ENCODE measurements at places on chromosomes 11 and 22. TPM values are rescaled to one million over a fixed set of nuclear protein-coding genes. Genes with fewer than 3 reads are reported as not detected.

DNAJB7 gene
- total RNA-seq: not detected

MIOX gene
- total RNA-seq: not detected

FGF4 gene
- not detected for total RNA-seq

ACTN3 gene
- 0.10 TPM for total RNA-seq

TYR gene
- not detected for total RNA-seq

P4HA3 gene
- 1.0 TPM for total RNA-seq

CCDC87 gene
- total RNA-seq: not detected

ARHGAP8 gene
- 8.2 TPM for total RNA-seq

DNA sequence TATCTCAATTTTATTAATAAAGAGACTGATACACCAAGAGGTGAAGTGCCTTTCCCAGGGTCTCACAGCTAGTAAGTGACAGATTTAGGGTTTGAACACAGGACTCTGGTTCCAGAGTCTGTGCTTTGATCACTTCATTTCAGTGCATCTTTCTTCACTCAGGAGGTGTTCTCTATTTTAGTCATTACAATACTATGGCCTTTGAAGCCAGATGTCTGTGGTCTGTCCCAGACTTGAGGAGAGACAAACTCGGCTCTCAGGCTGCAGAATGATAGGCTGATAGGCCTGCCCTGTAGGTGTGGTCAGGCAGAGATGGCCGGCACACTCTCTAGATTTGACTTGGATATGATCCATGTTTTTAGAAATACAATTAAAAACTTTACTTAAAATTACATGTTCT is 478.5 kb upstream of the CCDC90B start:
- no peak for DNase-seq

- no peak for DNase-seq
Measured at GRCh38 chr11:58927393-58928106, 11.7 kb upstream of the GLYATL1 start.

DNA sequence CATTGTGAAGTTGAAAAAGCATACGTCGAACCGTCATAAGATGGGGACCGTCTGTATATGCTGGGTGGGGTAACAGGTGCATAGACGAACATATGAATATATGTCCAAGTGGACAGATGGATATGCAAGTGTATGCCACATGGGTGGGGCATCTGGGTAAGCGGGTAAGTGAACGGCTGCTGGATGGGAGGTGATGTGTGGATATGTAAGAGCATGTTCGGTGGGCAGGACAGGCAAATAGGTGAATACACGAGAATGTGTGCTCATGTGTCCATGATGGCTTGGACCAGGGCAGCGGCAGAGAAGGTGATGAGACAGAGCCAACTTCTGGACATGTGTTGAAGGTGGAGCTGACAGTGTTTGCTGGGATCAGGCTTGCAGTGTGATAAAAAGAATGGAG is 12.0 kb downstream of the IFITM10 start:
- peak; percentile 62 for DNase-seq

GRCh38 chr22:19811811-19812771 is 42.6 kb downstream of the GNB1L start:
- DNase-seq: peak; percentile 77

DNA sequence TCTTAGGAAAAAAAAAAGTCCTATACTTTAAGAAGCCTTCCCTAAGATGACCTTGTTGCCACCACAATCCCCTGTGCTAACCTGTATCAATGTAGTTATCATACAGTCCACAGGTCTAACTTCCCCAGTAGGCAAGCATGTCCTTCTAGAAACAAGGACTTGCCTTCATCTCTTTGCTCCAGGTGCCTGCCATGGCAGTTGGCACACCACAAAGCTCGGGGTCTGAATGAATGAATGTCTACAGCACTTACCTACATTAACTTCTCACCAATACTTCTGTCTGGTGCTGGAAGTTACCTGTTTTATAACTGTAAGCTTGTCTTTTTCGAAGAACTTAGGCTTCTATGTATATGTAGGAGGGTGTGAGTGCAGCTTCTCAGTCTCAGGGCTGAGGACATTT is 23.4 kb downstream of the CLPB start:
- DNase-seq: no peak

DNA sequence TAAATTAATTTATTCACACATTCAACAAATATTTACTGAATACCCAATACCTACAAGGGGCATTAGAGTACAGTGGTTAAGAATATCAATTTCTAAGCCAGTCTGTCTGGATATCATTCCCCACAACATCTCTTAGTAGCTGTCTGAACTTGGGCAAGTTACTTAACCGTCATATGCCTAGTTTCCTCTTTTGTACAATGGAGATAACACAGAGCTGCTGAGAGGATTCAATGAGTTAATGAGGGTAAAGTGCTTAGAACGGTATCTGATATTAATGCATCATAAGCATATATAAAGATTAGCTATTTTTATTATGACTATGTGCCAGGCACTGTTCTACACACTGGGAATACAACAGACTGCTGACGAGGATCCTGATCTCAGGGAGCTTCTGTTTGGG is 116.4 kb downstream of the APOL5 start:
- no peak for DNase-seq

- DNase-seq: no peak
Measured at GRCh38 chr11:32962016-32962415, 53.7 kb upstream of the DEPDC7 start.

DNA sequence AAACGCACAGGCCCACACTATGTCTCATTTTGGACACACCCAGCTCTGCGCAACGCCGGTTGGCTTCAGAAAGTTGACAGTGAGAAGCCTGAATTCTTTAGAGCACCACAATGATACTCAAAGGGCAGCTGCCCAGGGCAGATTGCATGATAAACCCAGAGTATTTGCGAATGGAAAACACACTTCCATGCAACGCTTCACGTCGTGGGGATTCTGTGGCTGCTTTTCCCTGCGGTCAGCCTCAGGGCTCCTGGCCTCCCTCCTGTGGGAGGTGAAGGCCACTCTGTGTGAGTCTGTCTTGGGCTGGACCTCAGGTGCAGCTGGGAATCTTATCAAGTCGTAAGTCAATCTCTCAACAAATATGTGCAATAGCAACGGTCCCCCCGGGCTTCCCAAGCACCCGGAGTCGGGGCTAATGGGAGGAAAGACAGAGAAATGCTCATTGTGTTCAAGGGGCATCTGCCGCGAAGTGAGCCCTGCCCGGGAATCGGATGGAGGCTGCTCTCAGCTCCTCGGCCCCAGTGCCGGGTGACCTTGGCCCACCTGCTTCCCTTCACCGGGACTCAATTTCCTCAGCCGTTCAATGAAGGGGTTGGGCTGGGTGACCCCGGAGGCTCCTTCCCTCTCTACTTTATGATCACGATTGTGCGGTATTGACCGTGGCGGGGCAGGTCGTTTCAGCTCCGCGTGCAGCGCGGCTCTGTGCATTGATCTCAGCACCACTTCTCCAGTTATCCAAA is 623.6 kb downstream of the BRD1 start:
- DNase-seq: peak; percentile 83

DNA sequence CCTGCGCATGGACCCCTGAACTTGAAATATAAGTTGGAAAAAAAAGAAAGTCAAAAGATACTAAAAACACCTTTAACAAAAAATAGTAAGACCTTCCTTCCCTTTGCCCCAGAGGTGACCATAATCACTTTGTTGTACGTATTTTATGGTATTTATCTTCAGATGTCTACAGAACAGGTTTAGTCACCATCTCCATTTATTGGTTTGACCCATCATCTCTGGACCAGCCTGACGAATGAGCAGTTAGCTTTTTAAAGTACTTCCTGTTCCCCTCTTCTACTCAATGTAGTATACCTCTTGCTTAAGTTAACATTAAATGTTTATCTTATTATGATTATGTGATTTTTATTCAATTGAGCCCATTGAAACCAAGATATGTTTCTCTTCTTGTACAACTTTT is 64.7 kb upstream of the CREB3L1 start:
- no peak for DNase-seq

DNA sequence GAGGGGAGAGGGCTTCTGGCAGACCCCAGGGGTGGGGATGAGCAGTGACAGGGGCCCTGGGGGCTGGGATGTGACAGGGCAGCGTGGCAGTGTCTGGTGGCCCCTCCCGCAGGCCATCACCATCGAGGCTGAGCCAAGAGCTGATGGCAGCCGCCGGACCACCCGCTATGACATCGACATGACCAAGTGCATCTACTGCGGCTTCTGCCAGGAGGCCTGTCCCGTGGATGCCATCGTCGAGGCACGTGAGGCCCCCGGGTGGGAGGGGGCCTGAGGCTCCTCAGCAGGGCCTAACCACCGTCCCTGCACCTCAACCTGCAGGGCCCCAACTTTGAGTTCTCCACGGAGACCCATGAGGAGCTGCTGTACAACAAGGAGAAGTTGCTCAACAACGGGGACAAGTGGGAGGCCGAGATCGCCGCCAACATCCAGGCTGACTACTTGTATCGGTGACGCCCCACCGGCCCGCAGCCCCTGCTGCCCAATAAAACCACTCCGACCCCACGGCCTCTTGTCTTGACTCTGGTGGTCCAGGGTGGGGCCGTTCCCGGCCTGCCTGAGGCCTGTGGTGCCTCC is 2.6 kb upstream of the TCIRG1 start:
- DNase-seq: no peak

DNA sequence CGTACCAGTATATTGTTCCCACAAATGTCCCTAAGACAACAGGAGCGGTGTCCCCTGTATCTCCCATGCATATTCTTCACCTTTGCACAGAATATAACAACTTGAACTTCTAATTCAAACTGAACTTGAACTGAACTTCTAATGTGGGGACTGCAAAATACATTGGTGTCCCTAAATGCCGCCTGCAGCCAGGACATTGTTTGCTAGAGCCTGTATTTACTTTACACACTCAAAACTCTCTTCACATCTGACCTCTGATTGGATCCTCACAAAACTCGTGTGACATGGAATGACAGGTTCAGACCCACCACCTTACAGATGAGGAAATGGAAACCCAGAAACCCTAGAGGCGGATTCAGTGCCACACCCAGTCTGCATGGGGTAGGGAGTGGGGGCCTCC is 6.4 kb downstream of the CPT1A start:
- no peak for DNase-seq

- DNase-seq: no peak
Measured at GRCh38 chr11:129314371-129314770, 61.3 kb upstream of the BARX2 start.

DNA sequence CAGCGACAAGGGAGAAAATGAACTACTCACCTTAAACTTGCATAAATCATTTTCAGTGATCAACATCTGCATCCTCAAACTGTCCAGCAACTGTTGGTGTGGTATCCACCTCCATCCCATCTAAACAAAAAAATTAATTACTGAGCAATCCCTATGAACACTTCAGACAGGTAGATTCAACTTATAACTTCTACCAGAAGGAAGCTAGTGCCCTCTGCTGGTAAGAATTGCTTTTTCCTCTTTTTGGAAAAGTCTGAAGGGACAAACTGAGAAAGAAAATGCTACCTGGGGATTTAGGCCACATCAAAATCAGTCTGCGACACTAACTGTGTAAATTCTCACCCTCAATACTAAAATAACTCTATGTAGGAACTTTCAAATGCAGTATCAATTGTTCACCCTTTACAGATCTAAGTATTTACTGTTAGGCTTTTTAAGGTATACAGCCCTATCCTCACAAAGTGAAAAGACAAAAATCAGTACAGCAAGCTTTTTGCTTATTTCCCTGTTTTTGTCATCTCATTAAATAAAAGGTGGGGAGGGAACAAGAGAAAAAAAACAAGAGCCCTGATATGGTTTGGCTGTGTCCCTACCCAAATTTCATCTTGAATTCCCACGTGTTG is 17.9 kb downstream of the CLNS1A start:
- no peak for DNase-seq

DNA sequence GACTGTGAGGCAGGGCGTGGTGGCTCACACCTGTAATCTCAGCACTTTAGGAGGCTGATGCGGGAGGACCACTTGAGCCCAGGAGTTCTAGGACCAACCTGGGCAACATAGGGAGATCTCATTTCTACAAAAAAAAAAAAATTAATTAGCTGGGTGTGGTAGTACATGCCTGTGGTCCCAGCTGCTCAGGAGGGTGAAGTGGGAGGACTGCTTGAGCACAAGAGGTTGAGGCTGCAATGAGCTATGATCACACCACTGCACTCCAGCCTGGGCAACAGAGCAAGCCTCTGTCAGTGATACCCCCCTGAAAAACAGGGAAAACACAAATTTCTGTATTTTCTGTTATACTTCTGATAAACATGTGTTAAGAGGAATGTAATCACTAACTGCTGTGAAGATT is 57.8 kb upstream of the ARHGAP32 start:
- DNase-seq: no peak

GRCh38 chr11:116180806-116181600 is 591.8 kb downstream of the BUD13 start:
- peak; percentile 81 for DNase-seq

DNA sequence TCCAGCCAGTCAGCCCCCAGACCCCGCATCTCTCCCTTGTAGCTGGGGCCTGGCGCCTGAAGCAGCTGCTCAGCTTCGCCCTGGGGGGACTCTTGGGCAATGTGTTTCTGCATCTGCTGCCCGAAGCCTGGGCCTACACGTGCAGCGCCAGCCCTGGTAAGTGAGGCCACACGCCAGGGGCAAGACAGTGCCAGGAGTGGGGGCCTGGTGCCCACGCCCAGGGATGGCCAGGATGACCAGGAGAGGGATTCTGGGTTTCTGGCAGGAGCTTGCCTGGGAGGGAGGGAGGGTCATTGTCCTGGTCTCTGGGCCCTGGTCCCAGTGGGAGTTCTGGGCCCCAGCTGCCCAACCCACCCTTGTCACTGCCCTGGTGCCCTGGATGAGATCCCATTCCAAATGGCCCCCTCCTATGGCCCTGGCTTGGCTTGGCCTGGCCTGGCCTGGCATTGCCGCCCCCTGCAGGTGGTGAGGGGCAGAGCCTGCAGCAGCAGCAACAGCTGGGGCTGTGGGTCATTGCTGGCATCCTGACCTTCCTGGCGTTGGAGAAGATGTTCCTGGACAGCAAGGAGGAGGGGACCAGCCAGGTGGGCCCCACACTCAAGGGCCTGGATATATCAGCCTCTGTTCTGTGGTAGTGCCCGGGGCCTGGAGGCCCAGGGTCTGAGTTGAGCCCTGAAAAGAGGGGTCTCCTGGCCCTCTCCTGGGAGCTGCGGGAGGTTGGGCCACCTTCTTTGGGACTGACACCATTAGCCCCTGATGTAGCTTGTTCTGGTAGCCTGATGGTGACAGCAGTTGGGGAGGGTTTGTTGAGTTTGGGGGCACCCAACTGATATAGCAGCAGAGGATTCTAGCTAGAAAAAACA is 3.7 kb downstream of the SLC39A13 start:
- no peak for DNase-seq

DNA sequence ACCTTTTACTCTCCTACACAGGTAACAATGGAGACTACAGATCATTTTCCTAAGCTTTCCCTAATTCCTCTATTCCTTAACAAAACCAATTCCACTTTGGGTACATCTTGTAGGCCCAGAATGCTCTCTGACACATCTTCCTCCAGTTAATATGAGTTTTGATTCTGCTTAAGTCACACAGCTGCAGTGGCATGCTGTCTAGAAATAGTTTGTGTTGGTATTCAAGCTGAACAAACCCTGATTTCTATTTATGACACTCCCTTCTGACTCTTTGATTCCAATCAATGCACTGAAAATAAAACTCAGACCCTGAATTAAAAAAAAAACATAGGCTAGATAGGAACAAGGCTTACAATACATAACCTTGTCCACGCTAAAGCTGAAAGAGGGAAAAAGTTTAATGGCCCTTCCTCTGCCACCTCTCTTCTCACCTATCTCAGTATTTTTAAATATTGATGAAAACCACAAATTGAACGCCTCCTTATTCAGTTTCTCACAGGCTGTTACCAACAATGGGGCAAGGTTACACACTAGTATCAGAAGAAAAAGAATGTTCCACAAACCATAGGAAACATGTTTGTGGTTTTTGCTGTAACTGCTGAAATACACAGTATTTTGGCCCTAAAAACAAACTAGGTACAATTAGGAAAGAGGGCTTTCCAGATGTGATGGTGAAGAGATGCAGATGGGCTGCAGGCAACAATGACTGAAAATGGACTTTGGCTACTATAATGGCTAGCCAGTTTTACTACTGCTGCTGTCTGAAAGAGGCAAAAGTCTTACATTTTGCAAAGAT is 35.7 kb upstream of the GAB2 start:
- no peak for DNase-seq

Data from mesenteric fat pad (tissue), 1 donor.